ENCODE measurements at places on chromosomes 12 and 14.

DNA sequence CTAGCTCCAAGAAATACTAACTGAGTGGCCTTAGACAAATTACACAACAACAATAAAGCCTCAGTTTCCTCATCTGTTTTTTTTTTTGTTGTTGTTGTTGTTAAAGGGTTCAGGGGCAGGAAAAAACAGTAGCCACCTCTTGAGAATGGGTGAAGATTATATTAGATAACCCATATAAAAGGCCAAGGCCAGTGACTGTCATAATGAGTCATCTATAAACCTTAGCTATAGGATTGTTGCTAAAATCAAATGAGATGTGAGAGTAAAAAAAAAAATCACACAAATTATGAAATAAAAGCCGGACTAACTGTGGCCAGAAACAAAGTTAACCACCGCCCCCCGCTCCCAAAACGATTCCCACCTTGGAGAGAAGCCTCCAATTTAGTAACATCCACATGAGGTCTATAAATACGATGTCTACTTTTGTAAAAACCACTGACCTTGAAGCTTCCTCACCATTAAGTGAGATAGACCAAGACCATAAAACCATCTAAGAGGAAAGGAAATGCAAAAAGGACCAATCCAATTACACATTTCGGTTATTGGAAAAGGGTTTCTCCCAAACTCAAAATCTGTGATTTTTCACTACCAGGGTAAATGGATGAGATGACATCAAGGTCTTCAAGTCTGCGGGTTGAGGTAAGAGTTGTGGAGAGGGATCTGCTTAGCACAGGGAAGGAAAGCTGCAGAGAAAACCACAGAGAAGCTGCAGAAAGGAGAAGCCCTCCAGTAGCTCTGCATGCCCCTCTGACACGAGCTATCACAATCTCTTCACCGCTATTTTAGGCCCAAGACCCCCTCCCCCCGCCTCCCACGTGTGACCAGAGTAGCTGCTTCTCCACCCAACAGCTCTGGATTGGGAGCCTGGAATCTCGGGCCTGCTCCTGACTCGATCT is 1.0 kb downstream of the NAA25 start:
- DNase-seq, result no peak

GRCh38 chr14:104563191-104563741 is 16.3 kb upstream of the C14orf180 start:
- DNase-seq, result no peak

DNA sequence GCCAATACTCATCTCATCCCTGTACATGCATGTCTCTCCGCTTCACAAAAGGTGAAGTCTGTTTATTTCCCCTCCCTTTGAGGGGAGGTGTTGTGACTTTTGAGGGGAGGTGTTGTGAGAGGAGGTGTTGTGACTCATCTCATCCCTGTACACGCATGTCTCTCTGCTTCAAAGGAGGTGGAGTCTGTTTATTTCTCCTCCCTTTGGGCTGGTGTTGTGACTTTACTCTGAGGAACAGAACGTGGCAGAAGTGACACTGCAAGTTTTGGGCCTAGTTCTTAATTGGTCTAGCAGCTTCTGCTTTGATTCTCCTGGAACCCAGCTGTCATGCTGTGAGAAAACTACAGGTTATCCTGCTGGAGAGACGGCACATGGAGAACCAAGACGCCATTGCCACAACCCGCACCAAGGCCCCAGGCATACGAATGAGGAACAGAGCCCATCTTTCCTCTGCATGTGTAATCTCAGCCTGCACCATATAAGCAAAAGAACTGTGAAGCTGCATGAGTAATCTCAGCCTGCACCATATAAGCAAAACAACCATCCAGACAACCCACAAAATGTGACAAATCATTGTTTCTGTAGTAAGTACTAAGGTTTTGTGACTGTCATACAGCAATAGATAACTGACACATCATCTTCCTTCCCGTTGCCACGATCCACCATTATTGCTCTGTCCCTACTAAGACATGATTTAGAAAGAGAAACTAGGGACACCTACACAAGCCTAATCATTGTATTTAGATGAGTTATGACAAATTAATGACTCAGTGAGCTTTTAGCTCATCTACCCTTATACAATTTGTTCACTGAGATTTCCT is 30.0 kb downstream of the GALNT4 start:
- no peak for DNase-seq

- DNase-seq, result no peak
Measured at GRCh38 chr14:96030108-96030760, 8.9 kb upstream of the C14orf132 start.

DNA sequence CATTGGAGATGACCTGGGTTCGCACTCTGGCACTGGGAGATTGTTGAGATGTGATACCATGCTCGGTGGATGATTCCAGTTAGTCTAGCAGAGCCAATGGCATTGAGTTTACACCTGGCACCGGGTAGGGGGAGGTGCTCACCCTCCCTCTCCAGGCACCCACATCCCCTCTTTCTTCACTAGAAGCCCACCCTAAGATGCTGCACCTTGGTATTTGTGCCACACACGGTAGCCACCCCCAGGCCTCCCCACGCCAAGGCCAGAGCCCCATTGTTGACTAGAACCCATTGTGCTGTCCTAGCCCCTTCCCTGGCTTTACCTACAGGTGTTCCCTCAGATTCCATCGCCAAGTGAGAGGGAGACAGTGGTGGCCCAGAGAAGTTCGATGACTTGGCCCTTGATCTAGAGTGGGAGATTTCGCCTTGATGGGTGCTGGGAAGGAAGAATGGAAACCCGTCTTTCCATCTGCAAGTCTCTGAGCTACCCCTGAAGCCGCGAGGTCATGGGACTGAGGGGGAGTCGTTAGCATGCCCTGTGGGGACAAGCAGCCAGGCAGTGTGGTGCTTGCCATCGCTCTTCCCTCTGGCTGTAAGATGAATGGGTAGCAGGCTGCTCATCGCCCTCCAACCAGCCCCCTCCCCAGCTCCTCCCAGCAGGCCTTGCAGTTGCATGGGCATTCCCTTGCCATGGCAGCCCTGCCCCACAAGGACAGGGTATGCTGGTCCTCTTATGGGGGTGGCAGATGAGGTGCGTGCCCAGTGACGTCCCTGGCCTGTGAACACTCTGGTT is 8.7 kb downstream of the CCND2 start:
- no peak for DNase-seq

- DNase-seq, result no peak
Measured at GRCh38 chr14:100406505-100407131, 83.5 kb downstream of the SLC25A47 start.

- DNase-seq, result no peak
Measured at GRCh38 chr14:69079747-69080146, 73.2 kb downstream of the DCAF5 start.

DNA sequence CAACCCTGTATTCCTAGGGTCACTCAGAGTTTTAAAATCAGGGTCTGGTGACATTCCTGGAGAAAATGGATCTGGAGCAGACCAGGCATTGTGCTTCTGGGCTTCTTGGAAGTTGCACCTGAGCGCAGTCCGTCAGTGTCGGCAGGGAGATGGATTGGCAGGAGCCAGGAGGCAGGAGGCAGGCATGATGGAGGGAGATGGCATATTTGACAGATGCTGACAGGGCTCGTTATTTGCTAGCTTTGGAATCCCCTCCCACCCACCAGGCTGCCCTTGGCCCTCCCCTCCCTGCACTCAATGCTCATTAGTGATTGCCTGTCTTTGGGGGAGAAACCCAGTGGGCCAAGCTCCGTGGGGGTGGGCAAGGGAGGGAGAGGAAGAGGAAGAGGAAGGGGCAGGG is 4.7 kb downstream of the CISTR start:
- DNase-seq, result no peak

DNA sequence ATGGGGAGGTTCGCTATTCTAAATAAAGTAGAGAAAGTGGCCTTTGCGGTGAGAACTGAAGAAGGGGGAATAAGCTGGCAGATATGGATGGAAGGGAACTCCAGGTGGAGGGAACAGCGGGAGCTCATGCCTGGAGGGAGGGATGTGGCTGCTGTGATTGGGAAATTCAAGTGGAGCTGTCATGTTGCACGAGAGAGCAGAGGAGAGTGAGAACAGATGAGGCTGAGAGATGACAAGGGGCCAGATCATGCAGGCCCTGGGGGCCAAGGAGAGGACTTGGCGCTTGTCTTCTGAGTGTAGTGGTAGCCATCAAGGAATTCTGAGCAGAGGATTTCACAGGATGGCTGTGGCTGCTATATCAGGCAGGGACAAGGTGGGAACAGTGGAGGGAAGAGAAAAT is 35.0 kb downstream of the TGFB3 start:
- DNase-seq, result no peak

GRCh38 chr14:55126034-55126433 is 3.0 kb upstream of the LGALS3 start:
- DNase-seq, result no peak

DNA sequence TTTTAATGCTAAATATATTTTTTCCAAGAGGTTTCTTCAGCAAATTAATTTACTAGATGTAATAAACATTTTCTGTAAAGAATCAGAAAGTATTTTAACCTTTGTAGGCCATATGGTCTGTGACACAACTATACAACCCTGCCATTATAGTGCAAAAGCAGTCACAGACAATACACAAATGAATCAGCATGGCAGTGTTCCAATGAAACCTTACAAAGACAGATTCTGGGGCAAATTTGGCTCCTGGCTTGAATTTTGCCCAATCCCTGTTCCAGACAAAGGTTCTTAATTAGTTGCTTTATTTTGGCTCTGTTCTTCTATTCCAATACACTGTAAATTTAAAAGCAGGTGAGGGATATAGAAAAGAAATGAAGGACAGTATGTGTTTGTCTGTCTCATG is 352.5 kb downstream of the C12orf50 start:
- DNase-seq, result no peak

Measured in NCI-H2081 treated with DMSO at 0.1 percent for 48 hours (cell line).